Right ventricle myocardium inferior (tissue), 1 donor: ENCODE measurements at places on chromosomes 16 and 17. TPM values are rescaled to one million over a fixed set of nuclear protein-coding genes. Genes with fewer than 3 reads are reported as not detected.

Gene NPIPB12
- total RNA-seq = 15.0 TPM

Gene SULT1A2
- total RNA-seq = 1.8 TPM

Gene ADAD2
- not detected for total RNA-seq

Gene UBALD1
- 26.2 TPM for total RNA-seq

Gene ODAD4
- 0.76 TPM for total RNA-seq

DNA sequence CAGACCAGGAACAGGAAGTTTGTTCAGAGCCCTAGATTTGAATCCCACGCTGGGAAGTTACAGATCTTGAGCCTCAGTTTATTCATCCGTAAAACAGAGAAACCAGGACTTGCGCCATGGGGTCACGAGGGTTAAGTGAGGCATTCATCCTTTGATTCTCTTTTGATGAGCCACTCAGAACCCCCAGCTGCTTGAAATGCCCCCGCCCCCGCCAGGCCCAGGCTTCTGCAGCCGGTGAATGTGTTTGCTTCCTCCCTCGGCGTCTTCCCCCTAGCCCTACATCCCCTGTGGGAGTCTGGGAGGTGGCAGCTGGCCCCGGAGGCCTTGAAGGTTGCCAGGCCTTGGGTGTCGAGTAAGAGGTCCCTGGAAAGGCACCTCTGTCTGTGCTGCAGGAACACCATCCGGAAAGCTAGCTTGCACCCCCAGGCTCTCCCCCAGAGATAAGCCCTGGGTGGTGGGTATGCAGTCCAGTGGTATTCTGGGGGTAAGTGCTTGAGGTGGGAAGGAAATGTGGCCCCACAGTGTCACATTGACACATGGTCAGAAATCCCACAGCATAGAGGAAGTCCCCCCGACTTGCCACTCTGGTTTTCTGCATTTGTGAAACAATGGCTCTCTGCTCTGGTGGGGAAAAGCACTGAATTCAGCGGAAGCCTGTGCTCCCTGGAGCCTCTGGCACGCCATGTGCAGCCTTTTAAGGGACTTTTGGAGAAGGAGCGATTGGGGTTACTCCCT is 14.9 kb downstream of the IRF8 start:
- no peak for DNase-seq

GRCh38 chr16:58384437-58385055 is 7.7 kb upstream of the GINS3 start:
- no peak for DNase-seq

DNA sequence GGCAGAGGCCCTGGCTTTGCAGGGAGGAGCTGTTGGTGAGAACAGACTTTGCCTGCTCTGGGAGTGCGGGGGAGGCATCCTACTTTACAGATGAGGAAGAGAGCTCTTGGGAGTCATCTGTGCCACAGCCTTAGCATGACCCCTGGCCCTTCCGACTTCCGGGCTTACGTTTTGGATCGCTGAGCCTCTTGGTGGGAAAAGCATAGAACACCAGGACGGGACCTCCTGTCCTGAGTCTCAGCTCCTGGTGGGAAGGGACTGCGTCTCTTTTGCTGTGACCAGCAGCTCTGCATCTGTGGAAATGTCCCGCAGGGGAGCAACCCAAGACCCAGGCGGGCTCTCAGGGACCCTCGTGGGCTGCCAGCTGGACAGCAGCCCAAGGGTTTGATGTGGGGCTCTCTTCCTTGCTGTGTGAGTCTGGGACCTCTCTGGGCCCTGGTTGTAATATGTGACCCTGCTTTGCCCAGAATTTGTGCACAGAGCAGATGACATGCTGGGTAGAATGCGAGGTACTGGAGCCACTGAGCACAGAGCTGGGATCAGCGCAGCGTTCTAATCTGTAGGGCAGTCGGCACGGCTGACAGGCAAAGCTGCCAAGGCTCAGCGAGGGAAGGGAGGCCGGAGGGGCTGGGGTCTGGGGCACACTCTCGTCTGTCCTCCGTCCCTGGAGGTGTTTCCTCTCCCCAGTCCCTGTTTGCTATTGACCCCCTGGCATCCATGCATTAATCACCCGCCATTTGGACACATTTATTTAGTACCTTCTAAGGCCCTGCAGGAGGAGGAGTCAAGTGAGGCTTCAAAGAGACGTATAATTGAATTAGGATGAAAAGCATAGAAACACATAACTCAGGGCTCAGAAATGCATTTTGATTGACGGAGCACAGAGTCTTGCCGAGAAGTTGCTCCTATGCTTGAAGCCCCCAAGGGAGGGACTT is 64.0 kb downstream of the NT5M start:
- DNase-seq = no peak

DNA sequence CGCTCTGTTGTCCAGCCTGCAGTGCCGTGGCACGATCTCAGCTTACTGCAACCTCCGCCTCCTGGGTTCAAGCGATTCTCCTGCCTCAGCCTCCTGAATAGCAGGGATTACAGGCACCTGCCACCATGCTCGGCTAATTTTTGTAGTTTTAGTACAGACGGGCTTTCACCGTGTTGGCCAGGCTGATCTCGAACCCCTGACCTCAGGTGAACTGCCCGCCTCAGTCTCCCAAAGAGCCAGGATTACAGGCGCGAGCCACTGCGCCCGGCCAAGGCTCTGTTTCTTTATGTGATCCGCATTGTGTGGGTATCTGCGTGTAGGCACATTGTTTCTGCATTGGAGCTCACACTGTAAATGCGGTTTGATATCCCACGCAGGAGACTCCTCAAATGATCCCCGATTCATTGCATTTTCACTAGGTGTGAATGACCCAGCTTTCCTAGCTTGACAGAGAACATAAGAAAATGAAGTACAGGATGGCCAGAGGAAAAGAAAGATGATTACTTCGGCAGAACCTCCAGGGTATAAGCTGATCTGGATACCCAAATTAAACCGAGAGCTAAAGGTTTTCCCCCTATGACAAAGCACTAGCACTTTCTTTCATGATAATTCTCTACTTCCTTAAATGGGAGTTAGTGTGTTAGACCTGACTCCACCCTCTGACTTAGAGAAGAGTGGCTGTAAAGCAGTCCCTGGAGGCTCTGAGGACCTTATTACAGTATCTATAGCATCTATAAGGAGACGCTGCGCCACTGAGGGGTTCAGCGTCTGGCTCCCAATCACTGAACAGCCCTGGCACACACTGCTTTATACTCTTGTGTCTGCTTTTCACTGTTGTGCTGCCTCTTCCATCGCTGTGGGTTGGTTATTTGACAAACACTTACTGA is 17.3 kb downstream of the COTL1 start:
- no peak for DNase-seq

DNA sequence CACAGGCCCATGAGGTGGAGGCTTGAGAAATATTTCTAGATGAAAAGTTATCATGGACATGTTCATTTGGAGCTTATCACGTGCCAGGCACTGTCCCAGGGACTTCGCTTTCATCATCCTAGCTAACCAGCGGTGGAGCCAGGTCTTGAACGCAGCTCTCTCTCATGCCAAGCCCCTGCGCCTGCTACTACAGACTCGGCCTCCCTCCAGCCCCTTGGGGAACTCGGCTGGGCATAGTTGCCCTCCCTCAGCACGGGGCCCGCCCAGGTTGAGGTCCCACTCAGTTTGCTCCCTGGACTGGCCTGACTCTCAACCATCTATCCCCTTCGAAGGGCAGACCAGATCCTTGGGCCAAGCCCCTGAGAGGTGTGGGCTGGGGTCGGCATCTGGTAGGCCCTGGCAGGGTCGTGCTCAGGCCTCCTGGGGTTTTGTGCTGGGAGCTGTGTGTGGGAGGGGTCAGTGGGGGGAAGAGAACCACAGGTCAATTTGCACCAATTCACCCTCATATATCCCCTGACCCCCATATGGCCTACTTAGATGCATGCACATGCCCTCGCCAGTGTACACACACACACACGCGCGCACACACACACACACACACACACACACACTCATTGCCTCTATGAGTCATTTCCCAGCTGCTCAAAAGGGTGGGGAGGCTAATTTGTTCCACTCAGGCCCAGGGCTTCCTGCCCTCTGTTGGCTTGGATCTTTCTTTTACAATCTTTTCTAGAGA is 12.1 kb upstream of the SCN4A start:
- DNase-seq = peak; percentile 55

- no peak for DNase-seq
These were observed 526.9 kb downstream of the NPIPA7 start for GRCh38 chr16:16905850-16906249.

DNA sequence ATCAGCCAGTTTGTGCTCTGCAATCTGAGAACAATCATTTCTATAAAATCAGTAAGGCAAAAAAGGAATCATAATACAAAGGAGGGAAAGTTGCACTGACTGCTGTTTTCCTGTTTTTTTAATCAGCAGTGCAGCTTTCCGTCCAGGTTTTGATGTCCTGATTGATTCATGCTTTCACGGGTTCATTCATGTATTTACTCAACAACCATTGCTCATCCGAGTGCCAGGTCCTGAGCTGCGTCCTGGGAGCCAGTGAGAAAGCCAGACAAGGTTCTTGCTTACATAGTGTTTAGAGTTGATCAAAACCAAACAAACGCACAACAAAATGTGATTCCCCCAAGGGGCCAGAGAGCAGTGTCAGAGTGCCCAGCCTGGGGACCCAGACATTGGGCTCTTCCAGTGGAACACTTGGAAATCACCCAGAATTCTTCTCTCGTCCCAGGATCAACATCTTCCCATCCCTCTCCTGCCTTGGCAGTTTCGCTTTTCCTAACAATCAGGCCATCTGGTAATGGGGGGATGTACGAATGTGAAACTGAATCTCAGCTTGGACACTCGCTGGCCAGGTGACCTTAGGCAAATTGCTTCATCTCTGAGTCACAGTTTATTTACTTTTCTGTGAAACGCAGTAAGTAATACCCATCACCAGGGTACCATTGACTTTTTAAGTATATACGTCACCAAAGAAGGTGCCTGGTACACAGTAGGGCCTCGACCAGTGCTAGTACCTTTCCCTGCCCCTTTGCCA is 13.3 kb upstream of the C1QL1 start:
- no peak for DNase-seq
